ENCODE measurements at places on chromosomes 4 and X. TPM values are rescaled to one million over a fixed set of nuclear protein-coding genes. Genes with fewer than 3 reads are reported as not detected.

The AVPR2 gene
- 0.09 TPM for total RNA-seq

The BMX gene
- not detected for total RNA-seq

The ATP1B4 gene
- total RNA-seq, result not detected

The SSX2 gene
- not detected for total RNA-seq

The NUDT10 gene
- 0.45 TPM for total RNA-seq

The SLIT2 gene
- 0.06 TPM for total RNA-seq

The XAGE1A gene
- total RNA-seq, result not detected

The CAPN6 gene
- not detected for total RNA-seq

The SPANXN3 gene
- not detected for total RNA-seq

The MAGEC1 gene
- total RNA-seq, result 0.03 TPM

The RBM46 gene
- not detected for total RNA-seq

The RP2 gene
- 11.9 TPM for total RNA-seq

Measured in A549 treated with DMSO at 1 μM for 4 hours (cell line).